Glutamatergic neuron (in vitro differentiated cells): ENCODE measurements at places on chromosomes 11 and 22. TPM values are rescaled to one million over a fixed set of nuclear protein-coding genes. Genes with fewer than 3 reads are reported as not detected.

The KCNA4 gene
- not detected for total RNA-seq

DNA sequence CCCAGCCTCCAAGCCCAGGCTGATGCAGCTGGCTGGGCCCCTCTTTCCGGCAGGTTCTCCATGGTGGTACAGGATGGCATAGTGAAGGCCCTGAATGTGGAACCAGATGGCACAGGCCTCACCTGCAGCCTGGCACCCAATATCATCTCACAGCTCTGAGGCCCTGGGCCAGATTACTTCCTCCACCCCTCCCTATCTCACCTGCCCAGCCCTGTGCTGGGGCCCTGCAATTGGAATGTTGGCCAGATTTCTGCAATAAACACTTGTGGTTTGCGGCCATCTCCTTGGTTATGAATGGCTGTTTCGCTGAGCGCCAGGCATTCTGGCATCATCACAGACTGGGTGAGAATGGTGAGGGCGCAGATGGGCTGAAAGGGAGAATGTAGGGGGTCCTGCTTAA lies 3.6 kb downstream of the PRDX5 start:
- H3K27me3 ChIP-seq = peaks cover 17% of the 10 kb centered on the region
- peaks cover 4% of the 10 kb centered on the region for H3K36me3 ChIP-seq
- DNase-seq = no peak
- peaks cover 18% of the 10 kb centered on the region for H3K4me1 ChIP-seq
- H3K27ac ChIP-seq = no peak overlapping the region

The SLC1A2 gene
- total RNA-seq = 54.3 TPM

- H3K36me3 ChIP-seq = no peaks in the 10 kb centered on the region
- no peak overlapping the region for H3K4me3 ChIP-seq
- no peak overlapping the region for H3K27ac ChIP-seq
- DNase-seq = no peak
- peaks cover 6% of the 10 kb centered on the region for H3K4me1 ChIP-seq
Measured at GRCh38 chr11:47918370-47918690, 62.0 kb upstream of the PTPRJ start.

DNA sequence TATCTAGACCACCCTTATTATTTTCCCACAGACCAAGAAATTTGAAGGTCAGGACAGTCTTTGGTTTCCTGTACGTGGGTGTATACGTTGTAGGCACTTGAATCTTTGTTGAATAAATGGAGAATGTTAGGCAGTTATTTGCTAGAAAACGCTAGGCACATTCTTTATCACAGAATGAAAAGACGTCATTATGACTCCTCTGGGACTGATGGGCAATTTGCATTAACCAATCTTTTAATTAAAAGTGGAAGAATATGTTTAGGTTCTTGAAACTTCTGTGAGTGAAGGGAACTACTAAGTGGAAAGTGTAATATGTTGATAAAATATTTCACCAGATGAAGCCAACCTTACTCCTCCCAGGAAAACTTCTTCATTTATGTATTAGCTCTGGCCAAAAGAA lies 5.7 kb downstream of the CAT start:
- no peaks in the 10 kb centered on the region for H3K36me3 ChIP-seq
- peaks cover 16% of the 10 kb centered on the region for H3K4me1 ChIP-seq
- no peak overlapping the region for H3K4me3 ChIP-seq
- DNase-seq = no peak
- H3K27ac ChIP-seq = no peak overlapping the region

DNA sequence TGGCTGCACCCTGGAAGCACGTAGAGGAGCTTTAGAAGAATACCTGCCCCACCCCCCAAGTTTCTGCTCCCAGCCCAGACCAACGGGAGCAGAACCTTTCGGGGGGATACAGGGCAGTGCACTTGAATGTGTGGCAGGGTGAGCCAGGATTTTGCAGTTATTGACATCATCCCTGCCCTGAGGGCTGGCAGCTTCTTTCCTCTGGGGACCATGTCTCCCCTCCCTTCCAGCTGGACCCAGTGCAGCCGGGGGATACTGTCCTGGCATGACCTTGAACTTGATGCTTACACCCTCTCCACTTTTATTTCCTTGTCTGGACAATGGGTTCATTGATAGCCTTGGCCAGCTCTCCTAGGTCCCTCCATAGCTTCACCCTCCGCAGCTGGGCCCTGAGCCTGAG lies 4.1 kb upstream of the CABP7 start:
- no peak overlapping the region for H3K4me3 ChIP-seq
- H3K27me3 ChIP-seq = peaks cover 37% of the 10 kb centered on the region
- H3K27ac ChIP-seq = no peak overlapping the region
- DNase-seq = no peak

GRCh38 chr11:38131535-38131934 lies 1533.5 kb upstream of the RAG2 start:
- no peak overlapping the region for H3K4me3 ChIP-seq
- H3K4me1 ChIP-seq = no peaks in the 10 kb centered on the region

The NPAS4 gene
- total RNA-seq = 0.78 TPM

DNA sequence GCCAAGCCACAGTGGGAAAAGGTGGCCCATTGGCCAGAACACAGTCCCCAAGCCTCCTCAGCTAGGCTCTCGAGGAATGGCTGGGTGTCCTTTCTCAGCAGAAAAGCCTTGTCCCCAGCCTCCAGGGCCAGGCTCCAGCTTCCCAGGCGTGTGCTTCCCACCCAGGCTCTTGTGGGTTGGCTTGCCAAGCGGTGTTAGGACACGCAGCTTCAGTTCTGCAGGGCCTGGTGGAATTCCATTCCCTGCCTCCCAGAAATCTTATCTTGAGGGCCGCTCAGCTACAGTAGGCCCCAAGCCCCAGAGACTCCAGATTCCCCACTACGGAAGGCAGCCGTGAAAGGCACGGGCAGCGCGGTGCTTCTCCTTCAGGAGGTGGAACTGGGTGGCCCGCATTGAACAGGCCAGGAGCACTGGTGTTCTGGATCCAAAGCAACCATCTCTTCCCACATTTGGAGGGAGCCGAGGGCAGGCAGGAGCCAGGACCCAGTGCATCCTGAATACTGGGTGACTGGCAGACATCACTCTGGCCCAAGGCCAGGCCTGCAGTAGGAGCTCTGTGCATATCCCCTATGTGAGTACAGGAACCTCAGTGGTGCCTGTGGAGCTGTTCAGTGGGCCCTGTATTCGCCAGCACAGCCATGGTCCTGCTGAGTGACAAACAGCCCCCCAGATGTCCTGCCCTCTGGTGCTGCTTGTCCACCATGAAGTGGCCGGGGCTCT lies 16.7 kb upstream of the KCNQ1OT1 start:
- H3K4me3 ChIP-seq = no peak overlapping the region
- H3K36me3 ChIP-seq = no peaks in the 10 kb centered on the region
- H3K27ac ChIP-seq = no peak overlapping the region
- H3K4me1 ChIP-seq = peaks cover 10% of the 10 kb centered on the region

The PRRG4 gene
- total RNA-seq = 0.10 TPM

The EXT2 gene
- total RNA-seq = 46.3 TPM

The MMP13 gene
- total RNA-seq = not detected

The NLRP10 gene
- total RNA-seq = not detected

The KCNJ5 gene
- 0.34 TPM for total RNA-seq

- no peaks in the 10 kb centered on the region for H3K36me3 ChIP-seq
- H3K27me3 ChIP-seq = no peaks in the 10 kb centered on the region
- no peak for DNase-seq
- no peak overlapping the region for H3K27ac ChIP-seq
- H3K4me1 ChIP-seq = no peaks in the 10 kb centered on the region
Measured at GRCh38 chr11:81602508-81602907, 1131.2 kb downstream of the FAM181B start.

GRCh38 chr11:23112987-23113886 lies 253.0 kb upstream of the CCDC179 start:
- H3K4me1 ChIP-seq = no peaks in the 10 kb centered on the region
- no peak overlapping the region for H3K27ac ChIP-seq
- H3K36me3 ChIP-seq = peaks cover 11% of the 10 kb centered on the region
- H3K4me3 ChIP-seq = no peak overlapping the region
- peaks cover 3% of the 10 kb centered on the region for H3K27me3 ChIP-seq
- no peak for DNase-seq

GRCh38 chr11:128424271-128424711 lies 163.1 kb downstream of the ETS1 start:
- H3K27ac ChIP-seq = no peak overlapping the region
- no peaks in the 10 kb centered on the region for H3K27me3 ChIP-seq
- no peaks in the 10 kb centered on the region for H3K36me3 ChIP-seq
- peaks cover 5% of the 10 kb centered on the region for H3K4me1 ChIP-seq

GRCh38 chr11:35088226-35088625 lies 50.7 kb upstream of the CD44 start:
- no peak overlapping the region for H3K27ac ChIP-seq
- no peaks in the 10 kb centered on the region for H3K27me3 ChIP-seq
- DNase-seq = no peak
- H3K36me3 ChIP-seq = peaks cover 4% of the 10 kb centered on the region
- no peak overlapping the region for H3K4me3 ChIP-seq

The PRG3 gene
- total RNA-seq = not detected

DNA sequence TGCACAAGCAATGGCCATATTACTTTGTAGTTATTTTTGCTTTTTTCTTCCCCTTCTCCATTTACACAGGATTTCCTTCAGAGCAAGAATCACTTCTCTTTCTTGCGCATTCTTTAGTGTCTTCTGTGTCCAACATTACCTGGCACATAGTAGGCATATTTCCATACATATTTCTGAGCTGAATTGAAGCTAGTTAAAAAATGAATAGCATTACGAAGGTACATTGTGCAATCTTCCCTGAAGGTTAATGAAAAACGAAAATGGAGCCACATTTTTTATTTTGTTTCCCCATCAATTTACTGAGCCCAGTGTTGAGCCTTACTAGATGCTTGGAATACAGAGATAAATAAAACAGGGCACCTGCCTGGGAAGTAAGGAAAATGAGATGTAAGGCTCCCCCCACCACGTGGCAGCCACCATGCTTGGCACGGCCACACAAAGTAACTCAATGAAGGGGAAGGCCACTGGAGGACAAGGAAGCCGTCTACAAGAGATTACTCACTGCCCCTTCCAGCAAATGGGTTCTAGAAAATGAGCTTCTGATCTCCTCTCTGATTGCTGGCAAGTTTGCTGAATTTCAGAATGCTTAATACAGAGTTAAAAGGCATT lies 381.9 kb downstream of the LARGE1 start:
- no peak overlapping the region for H3K27ac ChIP-seq
- no peak for DNase-seq
- H3K4me3 ChIP-seq = no peak overlapping the region
- peaks cover 7% of the 10 kb centered on the region for H3K4me1 ChIP-seq
- no peaks in the 10 kb centered on the region for H3K36me3 ChIP-seq
